GM23248 (cell line): ENCODE measurements at places on chromosomes 6 and 20.
A peak's percentile ranks its signal among the peaks of the same experiment; 100 is the strongest.

DNA sequence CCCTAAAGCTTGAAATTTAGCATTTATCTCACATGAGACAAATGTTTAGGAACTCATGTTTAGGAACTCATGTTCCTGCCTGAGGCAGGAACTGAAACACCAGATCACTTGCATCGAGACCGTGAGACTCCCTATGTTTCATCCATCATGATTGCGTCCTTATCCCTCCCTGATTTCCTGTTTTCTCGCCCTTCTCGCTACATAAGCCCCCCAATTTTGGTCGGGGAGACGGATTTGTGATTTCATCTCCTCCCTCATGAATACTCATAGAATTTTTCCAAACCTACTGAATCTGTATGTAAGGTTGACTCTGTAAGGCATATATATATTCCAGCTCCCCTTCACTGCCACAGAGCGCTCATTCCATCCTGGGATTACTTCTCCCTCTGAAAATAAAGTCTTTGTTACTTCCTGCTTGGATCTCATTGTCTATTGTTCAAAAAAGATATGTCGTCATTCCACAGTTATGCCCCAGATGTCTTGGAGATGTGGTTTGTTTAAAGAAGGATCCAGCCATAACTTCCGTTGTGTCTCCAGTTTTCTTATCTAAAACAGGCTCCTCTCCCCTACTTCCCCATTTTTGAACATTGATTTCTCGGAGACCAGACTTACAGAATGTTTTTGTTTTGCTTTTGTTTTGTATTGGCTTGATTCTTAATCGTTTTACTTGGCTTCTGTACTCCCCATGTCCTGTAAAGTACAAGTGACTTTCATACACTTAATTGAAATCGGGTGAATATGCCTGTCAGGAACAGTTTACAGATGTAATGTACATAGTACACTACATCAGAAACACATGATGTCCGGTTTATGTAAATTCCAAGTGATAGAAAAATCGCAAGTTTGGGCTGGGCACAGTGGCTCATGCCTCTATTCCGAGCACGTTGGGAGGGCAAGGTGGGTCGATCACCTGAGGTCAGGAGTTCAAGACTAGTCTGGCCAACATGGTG lies 118.7 kb downstream of the HFE start:
- peak; percentile 78 for DNase-seq

- peak; percentile 64 for DNase-seq
Observed at GRCh38 chr6:115896538-115897129, 164.1 kb downstream of the FRK start.

DNA sequence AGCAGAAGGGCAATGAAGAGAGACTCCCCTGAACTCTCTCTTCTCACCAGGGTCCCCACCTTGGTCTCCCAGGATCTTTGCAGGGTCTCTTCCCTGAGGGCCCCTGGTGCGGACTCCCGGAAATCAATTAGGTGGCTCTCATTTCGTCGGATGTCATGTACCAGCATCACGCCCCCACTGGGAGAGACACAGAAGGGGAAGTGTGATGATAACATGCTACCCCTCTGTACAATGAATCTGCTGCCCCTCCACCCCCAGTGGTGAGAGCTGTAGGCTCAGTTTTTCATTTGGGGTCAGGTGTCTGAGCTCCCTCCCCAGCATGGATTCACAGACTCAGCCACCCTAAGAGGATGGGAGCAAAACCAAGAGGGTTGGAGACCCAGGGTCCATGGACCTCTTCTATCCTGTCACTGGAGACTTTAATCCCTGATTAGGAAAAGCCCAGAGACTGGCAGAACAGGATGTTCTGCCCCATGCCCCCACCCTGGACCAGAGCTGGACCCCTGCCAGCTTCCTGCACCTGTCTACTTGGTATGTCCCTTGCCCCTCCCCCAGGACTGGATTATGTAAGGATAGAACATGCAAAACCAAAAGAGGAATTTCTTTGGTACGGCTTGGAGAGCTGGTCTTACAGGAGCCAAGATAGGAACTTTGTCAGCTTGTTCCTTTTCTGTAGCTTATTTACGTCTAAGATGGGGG lies 11.1 kb downstream of the GGT7 start:
- no peak for DNase-seq

DNA sequence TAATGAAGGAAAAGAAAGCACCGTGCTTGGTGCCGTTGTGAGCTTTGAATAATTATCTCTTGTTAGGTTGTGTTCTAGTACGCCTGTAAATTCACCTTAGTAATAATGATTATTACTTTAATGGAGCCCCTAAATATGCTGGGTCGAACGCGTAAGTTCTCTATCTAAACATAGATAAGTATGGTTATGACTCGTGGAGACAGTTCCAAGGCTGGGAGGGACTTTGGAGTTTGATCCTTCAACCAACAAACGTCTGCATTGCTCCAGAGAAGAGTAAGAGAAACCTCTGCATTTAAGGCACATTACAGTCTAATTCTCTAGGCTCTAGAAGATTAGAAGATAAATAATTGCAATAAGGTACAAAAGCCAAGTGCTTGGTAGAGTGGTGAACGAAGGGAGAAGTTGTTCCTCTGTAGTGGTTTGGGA lies 514 bp downstream of the ACOT13 start:
- peak; percentile 57 for DNase-seq

- DNase-seq, result peak; percentile 78
Observed at GRCh38 chr6:100116411-100117194, 122.6 kb upstream of the MCHR2 start.

- peak; percentile 41 for DNase-seq
Observed at GRCh38 chr20:58542411-58543095, 27.4 kb upstream of the APCDD1L start.
